CD4-positive, alpha-beta T cell treated with Interleukin-21 for 1 hour (primary cell): ENCODE measurements at places on chromosomes 2 and 18.

- DNase-seq, result peak; percentile 1
Observed at GRCh38 chr2:138846216-138846821, 66.1 kb upstream of the NXPH2 start.

DNA sequence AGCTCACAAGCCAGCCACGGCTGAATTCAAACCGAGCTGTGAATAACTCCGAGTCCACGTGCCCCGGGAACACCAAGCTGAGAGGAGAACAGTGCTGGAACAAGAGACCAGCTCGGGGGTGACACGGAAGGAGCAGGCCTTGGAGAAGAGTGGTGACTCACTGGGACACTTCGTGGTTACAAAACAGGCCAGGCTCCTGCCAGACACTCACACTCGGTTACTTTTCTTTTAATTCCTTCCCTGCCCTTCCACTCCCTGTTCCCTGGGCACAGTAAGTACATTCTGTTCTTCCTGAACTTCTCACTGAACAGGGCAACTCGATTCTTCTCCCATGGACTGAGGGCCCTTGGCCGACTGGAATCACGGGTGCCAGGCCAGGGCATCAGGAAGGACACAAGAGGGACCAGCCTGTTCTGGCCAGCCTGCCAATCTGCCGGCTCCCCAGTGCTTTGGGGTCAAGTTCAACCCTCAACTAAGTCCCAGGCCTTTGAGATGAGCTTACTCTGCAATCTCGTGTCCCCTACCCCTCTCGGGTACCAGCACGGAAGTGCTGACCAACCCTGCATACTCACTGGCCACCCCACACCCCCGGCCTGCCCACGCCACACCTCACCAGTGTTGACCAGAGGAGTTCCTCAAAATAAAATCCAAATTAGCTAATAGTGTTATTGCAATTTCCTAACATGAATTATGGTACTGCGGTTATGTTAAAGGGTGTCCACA, 87.5 kb downstream of the TFCP2L1 start:
- no peak for DNase-seq

- DNase-seq, result peak; percentile 26
Observed at GRCh38 chr2:64141674-64142405, 2.4 kb downstream of the PELI1 start.

GRCh38 chr18:4547126-4547525, 92.0 kb upstream of the DLGAP1 start:
- DNase-seq, result no peak

- DNase-seq, result no peak
Observed at GRCh38 chr18:32760391-32760790, 12.4 kb downstream of the KLHL14 start.

GRCh38 chr18:69935319-69936190, 12.1 kb downstream of the CD226 start:
- DNase-seq, result peak; percentile 87

DNA sequence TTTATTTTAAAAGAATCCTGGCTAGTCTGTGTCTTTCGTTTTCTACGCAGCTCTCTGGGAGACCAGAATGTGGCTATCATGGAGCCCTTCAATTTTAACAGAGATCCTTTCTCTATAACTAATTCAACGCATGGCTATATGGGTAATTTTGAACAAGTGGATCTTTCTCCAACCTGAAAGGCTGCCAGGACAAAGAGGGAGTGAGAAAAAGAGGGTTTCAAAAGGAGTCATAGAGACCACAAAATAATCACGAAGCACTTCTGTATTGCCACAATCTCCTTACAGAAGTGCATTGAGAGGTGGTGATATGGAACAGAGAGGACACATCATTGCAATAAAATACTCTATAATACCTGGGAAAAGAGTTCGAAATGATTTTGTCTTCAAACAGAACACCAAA, 21.7 kb upstream of the CDH2 start:
- no peak for DNase-seq

GRCh38 chr2:53436882-53437281, 330.7 kb upstream of the CHAC2 start:
- DNase-seq, result no peak

GRCh38 chr18:52936931-52937330, 596.9 kb downstream of the DCC start:
- no peak for DNase-seq

- no peak for DNase-seq
Observed at GRCh38 chr2:236674646-236675045, 105.0 kb downstream of the ACKR3 start.

- no peak for DNase-seq
Observed at GRCh38 chr2:71006955-71007799, 12.5 kb upstream of the TEX261 start.

DNA sequence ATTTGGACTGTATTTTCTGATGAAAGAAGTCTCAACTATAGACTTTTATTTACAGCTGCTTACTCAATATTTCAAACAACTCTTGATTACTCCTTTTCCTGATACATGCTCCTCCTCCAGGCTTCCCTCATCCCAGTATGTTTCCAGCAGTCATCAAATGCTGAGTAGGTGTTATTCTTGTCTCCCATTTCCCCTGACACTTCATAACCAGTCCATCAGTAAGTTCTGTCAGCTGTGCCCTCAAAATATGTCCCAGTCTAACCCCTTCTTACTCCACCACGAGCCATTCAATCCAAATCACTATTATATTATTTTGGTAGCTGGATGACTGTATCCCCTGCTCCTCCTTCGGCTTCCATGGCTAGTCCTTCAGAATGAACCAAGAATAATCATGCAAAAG, 189.1 kb upstream of the DTNA start:
- no peak for DNase-seq

DNA sequence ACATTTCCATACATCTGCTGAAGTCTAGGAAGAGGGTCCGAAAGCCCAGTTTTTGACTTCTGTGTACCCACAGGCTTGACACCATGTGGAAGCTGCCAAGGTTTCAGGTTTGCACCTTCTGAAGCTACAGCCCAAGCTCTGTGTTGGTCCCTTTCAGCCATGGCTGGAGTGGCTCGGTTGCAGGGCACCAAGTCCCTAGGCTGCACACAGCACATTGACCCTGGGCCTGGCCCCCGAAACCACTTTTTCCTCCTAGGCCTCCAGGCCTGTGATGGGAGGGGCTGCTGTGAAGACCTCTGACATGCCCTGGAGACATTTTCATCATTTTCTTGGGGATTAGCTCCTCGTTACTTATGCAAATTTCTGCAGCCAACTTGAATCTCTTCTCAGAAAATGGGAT, 55.7 kb downstream of the CCDC141 start:
- no peak for DNase-seq

GRCh38 chr18:36934884-36935283, 106.0 kb downstream of the KIAA1328 start:
- DNase-seq, result no peak

GRCh38 chr18:8997634-8998033, 104.9 kb upstream of the NDUFV2 start:
- DNase-seq, result no peak

DNA sequence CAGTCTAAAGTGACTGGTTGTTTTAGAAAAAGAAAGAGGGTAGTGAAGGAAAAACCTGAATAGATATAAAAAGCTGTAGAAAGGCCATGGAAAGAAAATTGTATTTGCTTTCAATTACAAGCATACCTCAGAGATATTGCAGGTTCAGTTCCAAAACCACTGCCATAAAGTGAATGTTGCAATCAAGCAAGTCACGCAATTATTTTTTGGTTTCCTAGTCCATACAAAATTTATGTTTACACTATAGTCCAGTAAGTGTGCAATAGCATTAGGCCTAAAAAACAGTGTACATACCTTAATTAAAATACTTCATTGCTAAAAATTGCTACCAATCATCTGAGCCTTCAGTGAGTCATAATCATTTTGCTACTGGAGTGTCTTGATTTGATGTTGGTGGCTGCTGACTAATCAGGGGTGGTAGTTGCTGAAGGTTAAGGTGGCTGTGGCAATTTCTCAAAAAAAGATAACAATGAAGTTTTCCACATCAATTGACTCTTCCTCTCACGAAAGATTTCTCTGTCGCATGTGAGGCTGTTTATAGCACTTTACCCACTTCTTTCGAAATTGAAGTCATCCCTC, 2003.8 kb upstream of the PIK3C3 start:
- DNase-seq, result no peak

GRCh38 chr2:19632403-19632991, 269.3 kb downstream of the TTC32 start:
- DNase-seq, result no peak

- DNase-seq, result no peak
Observed at GRCh38 chr2:146989741-146990140, 855.1 kb upstream of the ACVR2A start.

DNA sequence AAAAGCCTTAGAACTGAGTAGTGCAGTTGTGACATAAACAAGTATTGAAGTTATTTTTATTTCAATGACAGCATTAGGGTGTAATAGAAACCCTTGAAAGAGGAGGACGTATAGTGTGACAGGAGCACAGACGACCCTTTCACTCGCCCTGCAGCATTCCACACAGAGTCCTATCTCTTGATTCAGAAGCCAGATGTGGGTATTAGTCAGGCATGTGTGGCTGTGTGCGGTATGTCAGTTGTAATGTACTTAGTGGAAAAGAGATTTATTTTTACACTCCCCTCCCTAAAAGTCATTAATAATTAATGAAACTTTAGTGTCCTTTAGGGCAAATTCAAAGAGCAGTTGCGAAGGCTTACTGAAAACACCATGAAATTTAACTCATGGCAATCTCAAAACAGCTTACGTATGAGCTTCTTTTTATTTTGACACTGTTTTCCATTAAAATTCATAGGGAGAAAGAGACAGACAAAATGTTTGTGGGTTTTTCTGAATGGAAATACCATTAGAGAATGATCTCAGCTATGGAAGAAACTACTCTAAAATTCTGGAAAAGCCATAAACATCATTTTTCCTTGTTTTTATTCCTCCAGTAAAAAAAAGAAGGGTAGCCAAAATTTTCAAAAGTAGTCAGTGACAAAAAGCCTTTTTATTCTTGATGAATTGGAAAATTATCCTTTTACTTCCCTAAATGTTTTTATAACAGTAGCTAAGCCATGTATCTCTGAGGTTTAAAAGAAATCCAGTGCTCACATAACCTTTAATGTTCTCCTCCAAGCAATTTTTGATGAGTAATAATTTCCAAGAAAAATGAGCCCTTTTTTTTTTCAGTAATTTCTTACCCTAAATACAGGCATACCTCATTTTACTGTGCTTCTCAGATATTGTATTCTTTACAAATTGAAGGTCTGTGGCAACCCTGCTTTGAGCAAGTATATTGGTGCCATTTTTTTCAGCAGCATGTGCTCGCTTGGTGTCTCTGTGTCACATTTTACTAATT, 84.0 kb upstream of the DSEL start:
- DNase-seq, result no peak

- no peak for DNase-seq
Observed at GRCh38 chr2:70516596-70516995, 37.0 kb downstream of the TGFA start.

- no peak for DNase-seq
Observed at GRCh38 chr2:207779523-207779922, 9.8 kb upstream of the FZD5 start.

- DNase-seq, result no peak
Observed at GRCh38 chr2:47935071-47935470, 28.8 kb upstream of the FBXO11 start.

GRCh38 chr2:96546321-96546720, 9.8 kb downstream of the ARID5A start:
- peak; percentile 48 for DNase-seq

DNA sequence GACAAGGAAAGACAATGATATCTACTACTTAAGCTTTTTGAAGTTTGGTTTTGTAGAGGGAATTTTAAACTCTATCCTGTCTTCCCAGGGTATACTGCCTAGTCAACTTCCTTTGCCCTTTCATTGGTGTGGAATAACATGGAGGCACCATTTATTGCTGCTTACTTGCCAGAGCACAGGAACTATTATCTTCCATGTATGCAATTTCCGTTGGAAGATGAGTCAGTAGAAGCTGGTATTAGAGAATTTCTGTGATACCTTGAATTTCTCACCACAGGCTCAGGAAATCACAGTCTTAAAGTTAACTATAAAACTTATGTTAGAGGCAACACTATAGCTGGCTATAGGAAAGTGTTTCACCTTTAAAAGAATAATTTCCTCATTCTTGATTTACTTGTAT, 40.9 kb upstream of the RGPD4 start:
- DNase-seq, result no peak

- DNase-seq, result peak; percentile 57
Observed at GRCh38 chr18:63157293-63158011, 162.1 kb downstream of the BCL2 start.

- no peak for DNase-seq
Observed at GRCh38 chr2:200795028-200795440, 16.7 kb upstream of the BZW1 start.

- DNase-seq, result peak; percentile 13
Observed at GRCh38 chr2:71064754-71065621, 3.5 kb upstream of the NAGK start.

DNA sequence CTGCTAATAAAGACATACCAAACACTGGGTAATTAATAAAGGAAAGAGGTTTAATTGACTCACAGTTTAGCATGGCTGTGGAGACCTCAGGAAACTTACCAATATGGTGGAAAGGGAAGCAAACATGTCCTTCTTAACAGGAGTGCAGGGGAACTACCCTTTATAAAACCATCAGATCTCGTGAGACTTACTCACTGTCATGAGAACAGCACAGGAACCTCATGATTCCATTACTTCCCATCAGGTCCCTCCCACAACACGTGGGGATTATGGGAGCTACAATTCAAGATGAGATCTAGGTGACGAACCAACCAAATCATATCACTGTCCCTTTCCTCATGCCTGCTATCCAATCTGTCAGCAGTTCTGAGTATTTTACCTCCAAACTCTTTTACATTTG, 586.7 kb downstream of the TDRD15 start:
- DNase-seq, result no peak

DNA sequence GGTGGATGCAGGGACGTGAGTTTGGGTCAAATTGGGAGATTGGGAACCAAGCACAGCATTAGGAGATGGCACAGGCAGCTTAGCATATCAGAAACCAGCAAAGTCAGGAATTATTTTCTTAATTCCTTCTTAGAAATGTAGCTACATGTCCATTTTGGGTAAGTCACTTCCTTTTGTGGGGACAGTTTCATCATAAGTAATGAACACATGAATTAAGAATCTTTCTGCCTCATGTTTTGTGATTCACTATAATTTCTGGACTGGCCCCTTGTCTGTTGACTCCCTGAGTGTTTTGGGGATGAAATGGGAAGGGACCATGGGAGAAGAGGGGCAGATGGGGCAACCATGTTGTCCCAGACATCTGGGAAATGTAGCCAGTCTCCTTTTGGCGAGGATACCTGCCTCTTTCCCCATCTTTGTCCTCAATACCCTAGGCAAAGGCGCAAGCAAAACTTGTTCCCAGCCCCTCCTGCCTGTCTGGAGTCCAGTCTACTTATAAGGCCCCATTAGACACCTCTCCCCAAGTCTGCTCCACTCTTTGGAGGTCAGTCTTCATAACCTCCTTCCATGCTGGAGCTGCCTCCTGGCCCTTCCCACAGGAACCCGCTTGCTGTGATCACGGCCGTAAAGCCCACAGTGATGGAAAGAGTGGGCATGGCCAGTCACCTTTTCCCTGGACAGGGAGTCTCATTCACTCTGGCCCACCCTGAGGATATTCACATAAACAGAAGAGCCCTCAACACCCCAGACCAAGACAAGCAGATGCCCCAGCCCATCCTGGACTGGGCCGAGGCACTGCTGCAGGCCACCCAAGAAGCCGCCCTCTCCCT, 25.7 kb downstream of the MTHFD2 start:
- DNase-seq, result no peak

GRCh38 chr18:26854292-26854881, 11.1 kb downstream of the AQP4 start:
- DNase-seq, result no peak
